ENCODE measurements at places on chromosomes 16 and 17.

DNA sequence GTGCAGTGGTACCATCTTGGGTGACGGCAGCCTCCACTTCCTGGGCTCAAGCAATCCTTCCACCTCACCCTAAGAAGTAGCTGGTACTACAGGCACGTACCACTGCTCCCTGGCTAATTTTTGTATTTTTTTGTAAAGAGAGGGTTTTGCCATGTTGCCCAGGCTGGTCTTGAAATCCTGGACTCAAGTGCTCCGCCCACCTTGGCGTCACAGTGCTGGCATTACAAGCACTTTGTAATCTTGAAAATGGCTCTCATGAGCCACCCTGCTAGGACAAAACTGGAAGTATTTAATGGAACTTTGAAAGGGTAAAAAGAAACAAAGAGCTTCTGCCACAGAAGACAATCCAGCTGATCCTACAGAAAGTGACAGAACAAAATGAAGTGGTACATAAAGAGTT lies 9.2 kb downstream of the SUMO2 start:
- no peak for DNase-seq

- DNase-seq: no peak
These were observed 24.9 kb upstream of the ZFPM1 start for GRCh38 chr16:88428156-88428555.

- no peak for DNase-seq
These were observed 9.1 kb downstream of the TUBG1 start for GRCh38 chr17:42618442-42619150.

- no peak for DNase-seq
These were observed at the start of gene MLKL for GRCh38 chr16:74700438-74701225. TSS of gene MLKL (minus strand) at chr16:74700862. CDS start at chr16:74695757, 5,105 bp downstream.

DNA sequence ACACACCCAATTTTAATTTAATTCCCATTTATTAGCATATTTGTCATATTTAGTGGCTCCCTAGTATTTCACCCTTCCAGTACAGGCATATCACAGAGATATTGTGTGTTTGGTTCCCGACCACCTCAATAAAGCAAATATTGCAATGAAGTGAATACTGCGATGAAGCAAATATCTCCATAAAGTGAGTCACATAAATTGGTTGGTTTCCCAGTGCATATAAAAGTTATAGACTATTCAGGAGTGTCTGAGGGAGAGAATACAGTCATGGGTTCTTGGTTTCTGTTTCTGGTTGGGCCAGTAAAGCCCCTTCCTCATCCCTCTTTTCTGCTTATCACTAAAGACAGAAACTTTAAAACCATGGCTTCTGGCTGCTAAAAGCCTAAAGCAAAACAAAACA lies 295.4 kb upstream of the AXIN2 start:
- DNase-seq: no peak

- DNase-seq: no peak
These were observed 716.9 kb downstream of the KCNJ18 start for GRCh38 chr17:22409160-22409751.

DNA sequence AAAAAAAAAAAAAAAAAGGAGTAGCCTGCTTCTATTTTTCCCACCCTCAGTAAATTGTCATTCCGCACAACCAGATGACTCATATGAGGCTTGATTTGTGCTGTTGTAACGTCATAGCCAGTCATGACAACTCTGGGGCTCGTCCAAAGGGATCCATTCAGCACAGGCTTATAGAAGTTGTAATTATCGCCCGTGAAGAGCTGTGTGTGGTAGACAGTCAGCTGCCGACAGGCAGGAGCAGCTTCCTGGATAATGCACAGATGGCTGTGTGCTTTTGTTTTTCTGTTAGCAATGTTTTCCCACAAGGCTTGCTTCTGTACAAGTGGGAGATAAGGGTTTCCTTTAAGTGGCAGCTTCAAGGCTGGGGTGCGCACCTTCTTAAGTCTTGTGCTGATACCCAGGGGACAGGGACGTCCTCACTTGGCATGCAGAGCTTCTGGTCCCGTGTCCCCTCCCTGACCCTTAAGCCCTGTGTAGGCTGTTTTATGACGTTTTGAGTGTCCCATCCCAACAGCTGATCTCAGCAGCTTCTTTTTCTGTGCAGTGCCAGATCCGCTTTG lies 26.0 kb downstream of the SNX29 start:
- no peak for DNase-seq

- DNase-seq: no peak
These were observed 2.5 kb downstream of the TUBB3 start for GRCh38 chr16:89925596-89926079.

- no peak for DNase-seq
These were observed 8.6 kb downstream of the GOSR2 start for GRCh38 chr17:46931596-46931995.

- DNase-seq: no peak
These were observed 82.9 kb downstream of the KSR1 start for GRCh38 chr17:27539152-27539551.

- DNase-seq: no peak
These were observed 1.0 kb upstream of the B9D1 start for GRCh38 chr17:19363460-19364035.

GRCh38 chr17:9324864-9325263 lies 250.8 kb downstream of the STX8 start:
- no peak for DNase-seq

- no peak for DNase-seq
These were observed 53.5 kb downstream of the STX8 start for GRCh38 chr17:9522074-9522473.

DNA sequence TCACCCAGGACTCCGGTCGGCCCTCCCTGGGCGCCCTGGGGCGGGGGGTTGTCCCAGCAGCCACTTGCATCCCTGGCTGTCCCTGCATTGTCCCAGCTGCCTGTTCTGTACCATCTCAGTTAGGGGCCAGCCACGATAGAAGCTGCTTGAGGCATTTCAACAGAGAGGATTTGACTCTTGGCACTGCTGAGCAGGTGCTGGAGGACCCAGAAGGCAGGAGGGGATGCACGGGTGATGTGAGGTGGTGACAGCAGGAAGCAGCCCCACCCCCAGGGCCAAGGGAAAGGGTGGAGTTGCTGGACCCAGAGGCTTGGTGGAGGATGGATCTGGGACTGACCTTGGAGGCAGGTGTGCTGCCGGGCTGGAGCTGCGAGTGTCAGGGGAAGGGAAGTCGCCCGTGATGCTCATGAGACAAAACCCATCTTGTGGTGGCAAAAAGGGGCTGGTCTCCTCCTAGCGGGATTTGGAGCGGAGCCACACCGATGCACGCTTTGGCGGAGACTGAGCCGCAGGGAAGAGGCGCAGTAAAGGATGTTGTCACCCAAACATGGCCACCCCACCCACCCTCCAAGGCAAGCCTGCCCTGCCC lies 188.0 kb upstream of the GSE1 start:
- DNase-seq: no peak

- DNase-seq: no peak
These were observed 2.0 kb upstream of the TOP2A start for GRCh38 chr17:40419559-40420331.

GRCh38 chr16:51388516-51388951 lies 237.5 kb upstream of the SALL1 start:
- DNase-seq: peak; percentile 41

GRCh38 chr17:80529104-80529903 lies 15.3 kb upstream of the RPTOR start:
- no peak for DNase-seq

GRCh38 chr16:58110571-58111301 lies 18.4 kb downstream of the CFAP20 start:
- no peak for DNase-seq

- DNase-seq: no peak
These were observed 114.1 kb downstream of the NOG start for GRCh38 chr17:56707312-56708219.

DNA sequence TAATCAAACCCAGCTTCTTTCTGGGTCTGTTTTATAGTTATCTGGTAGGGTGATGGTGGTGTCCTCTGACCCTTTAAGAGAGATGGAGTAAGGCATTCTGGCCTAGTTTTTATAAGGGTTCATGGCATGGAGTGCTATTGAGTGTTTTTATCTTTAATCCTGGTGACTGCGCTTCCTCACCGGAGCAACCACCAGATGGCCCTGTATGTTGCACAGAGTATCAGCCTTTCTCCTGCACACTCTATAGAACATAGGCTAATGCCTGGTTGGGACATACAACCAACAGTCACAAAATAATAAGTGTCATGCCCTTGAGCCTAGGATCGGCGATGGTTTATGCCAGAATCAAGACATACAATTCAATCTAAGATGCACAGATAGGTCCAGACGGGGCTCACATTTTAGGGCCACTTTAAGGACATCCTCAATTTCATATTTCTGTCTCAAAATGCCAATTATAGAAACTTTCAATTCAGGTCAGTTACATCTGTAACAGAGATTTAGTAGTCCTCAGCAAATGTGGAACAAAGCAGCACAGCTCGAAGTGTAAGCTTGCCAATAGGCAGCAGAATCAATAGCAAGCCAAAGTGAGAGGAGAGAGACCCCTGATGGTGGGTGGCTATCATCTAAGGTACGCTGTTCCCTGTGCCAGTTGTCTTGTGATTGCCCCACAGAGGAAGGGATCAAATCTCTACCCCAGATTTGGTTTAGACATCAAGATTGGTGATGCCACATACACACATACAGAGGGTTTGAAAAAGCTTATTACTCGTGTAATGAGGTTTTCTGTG lies 37.2 kb upstream of the HOXB9 start:
- DNase-seq: no peak

DNA sequence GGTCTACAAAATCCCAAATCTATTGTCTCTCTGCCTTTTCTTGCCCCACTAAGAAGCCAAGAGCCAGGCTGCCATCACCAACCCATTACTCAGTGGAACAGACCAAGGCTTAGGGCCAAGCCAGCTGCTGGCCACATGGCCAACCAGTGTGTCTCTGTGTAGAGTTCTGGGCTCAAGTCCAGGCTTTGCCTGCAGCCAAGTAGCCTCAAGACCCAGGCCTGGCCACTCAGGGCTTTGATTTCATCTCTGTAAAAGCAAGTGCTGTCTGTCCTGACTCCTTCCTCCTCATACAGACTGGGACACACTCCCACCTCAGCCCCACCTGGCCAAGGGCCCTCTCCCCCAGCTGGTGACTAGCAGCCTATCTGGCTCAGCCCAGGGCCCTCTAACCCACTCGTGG lies 14.6 kb downstream of the SREBF1 start:
- DNase-seq: peak; percentile 90

Data from amygdala (tissue), 56 donors.